ENCODE measurements at places on chromosomes 12 and 14.

- no peak for DNase-seq
Measured at GRCh38 chr12:3491938-3492792, 1.2 kb downstream of the PRMT8 start.

- no peak for DNase-seq
Measured at GRCh38 chr12:915090-915489, 34.4 kb downstream of the RAD52 start.

GRCh38 chr12:122467983-122468382, 32.7 kb downstream of the ZCCHC8 start:
- no peak for DNase-seq

- no peak for DNase-seq
Measured at GRCh38 chr12:132909030-132909368, 21.6 kb upstream of the CHFR start.

- no peak for DNase-seq
Measured at GRCh38 chr12:43117226-43117930, 434.6 kb downstream of the ADAMTS20 start.

DNA sequence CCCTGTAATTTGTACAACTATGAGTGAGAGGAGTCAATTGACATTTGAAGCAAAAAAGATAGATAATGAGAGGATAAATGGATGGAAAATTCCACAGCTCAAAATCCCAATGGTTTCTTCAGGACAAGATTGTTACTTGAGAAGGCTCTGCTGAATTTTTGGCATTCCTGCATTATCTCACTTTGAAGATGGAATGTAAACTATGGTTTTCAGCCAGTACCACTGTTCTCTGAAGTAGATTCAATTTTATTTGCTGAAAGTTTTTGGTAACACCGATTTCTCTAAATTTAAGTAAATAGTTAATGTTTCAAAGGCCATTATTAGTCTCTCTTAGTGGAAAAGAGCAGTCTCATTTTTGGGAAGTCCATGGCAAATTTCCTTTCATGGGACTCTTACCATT, 121.9 kb upstream of the SLC38A2 start:
- DNase-seq: no peak

GRCh38 chr12:45619736-45620135, 109.8 kb upstream of the ARID2 start:
- no peak for DNase-seq

DNA sequence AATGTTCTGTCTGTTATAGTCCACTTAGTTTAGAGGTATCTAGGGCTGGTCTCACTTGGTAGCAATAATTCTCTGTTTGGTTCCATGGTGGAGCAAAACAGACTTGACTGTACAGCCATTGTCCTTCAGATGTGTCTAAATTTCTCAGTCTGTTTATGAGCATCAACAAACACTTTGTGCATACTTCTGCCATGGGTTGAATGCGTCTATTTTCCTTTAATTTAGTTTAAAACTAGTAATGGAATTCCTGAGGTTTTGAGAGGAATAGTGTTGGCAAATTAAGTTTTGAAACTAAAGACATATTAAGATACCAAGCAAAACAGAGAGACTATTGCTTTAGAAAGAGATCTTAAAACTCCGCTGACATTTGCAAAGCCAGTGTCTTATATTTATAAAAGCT, 22.6 kb downstream of the FRS2 start:
- DNase-seq: no peak

DNA sequence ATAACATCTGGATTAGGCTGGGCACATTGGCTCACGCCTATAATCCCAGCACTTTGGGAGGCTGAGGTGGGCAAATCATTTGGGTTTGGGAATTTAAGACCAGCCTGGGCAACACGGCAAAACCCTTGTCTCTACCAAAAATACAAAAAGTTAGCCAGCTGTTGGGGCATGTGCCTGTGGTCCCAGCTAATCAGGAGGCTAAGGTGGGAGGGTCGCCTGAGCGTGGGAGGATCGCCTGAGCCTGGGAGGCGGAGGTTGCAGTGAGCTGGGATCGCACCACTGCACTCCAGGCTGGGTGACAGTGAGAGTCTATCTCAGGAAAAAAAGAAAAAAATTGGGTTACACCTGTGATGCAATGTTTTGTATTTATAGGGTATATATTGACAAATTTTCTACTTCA, 5.3 kb downstream of the NEK9 start:
- no peak for DNase-seq

DNA sequence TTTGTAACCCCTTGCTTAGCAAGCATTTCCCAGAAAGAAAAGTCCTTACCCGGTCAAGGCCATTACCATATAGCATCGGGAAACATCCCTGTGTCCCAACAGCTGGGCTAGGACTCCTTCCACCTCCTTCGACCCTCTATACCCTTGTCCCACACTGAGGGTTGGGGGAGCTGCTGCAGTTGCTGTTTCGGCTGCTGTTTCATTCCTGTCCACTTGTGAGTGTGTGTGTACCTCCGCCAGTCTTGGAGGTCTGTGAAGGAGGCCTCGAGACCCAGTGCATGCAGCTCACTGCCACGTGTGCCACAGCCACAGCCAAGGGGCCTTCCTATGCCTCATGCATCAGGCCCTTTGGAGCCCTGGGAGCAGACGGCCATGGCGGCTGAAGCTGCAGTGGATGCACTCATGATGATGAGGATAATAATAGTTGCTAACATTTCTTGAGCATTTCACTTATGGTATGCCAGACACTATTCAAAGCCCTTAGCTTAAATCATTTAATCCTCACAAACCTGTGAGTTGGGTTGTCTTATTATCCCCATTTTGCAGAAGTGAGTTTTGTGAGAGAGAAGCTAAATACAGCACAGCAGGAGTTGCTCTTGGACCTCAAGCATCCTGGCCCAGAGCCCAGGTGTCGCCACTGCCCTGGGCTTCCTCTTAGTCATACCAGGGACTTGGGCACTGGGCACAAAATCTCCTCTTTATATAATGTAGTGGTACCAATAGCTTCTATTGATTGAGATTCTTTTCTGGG, 156.5 kb downstream of the PRKCH start:
- no peak for DNase-seq

DNA sequence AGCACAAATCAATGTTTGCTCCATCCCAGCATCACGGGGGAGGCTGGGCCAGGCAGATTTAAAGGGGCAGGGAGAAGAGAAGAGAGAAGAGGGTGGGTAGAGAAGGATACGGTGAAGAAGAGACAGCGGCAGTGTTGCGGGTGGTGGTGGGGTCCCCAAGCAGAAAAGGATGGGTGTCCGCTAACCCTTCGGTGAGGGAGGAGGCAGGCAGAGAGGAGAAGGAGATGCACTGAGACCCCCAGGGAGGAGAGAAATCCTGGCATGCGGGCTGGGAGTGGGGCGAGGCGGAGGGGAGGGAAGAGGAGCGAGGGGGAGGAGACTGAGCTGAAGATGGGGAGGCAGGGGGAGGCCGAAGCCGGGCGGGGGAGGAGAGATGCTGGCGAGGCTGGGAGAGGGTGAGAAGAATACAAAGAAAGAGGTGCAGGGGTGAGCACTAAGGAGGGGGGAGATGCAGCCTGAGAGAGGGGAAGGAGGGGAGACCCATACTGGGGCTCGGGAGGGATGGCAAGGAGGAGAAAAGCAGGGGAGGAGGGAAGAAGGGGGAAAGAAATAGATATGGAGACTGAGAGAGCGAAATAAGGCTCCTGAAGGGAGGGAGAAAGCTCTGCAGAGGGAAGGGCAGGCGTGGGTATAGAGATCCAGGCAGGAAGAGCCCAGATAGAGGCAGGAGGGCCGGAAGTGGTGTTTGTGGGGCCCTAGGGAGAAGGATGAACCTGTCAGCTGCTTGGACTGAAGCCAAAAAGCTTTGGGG, at the start of gene JPH4:
Gene JPH4 (minus strand): TSS at position 231 of the 751 bp plus-strand sequence. CDS start 1,337 bp downstream, outside the sequence.
- DNase-seq: no peak

DNA sequence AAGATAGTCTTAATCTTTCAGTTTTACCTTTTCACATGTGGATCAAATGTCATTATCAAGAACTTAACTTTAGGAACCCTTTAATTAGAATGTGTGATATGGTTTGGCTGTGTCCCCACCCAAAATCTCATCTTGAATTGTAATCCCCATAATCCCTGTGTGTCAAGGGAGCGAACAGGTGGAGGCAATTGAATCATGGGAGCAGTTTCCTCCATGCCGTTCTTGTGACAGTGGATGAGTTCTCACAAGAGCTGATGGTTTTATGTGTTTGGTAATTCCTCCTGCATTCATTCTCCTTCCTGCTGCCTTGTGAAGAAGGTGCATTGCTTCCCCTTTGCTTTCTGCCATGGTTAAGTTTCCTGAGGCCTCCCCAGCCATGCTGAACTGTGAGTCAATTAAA, 160.6 kb downstream of the MON2 start:
- DNase-seq: no peak

DNA sequence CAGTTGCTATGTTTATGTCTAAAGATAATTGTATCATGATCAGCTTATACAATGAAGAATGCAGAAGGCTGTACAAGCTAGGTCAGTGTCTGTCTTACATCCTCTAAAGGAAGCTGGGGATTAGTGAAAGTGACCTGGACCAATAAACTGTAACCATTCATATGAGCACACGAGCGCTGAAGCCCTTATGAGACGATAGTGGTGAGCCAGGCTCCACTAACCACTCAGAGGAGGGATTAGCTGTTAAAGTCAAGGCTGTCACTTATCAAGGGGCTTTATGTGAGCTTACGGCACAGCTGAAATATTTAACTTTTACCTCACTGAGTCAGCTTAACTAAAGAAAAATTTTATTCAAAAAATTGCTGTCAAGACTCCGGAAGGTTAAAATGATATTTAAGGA, 30.3 kb downstream of the NDUFA12 start:
- DNase-seq: no peak

DNA sequence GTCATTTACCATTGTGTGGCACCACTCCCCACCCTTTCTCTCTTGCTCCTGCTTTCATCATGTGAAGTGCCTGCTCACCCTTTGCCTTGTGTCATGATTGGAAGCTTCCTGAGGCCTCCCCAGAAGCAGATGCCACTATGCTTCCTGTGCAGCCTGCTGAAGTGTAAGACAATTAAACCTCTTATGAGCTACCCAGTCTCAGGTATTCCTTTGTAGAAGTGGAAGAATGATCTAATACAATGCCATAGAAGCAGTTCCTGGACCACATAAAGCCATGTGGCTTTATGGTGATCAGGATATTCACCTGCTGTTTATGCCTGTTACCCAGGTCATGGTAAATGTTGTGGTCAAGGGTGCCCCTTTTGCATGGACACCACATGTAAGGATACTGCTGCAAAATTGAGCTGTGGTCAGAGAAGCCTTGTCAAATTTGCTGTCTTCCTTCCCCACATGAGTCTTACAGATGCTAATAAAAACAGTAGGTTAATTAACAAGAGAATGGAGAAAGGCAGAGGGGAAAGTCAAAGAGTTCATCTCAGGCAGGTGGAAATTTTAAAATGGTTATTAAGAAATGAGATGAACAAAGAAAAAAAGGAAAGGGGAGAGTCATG, 112.8 kb upstream of the IFNG-AS1 start:
- DNase-seq: no peak

DNA sequence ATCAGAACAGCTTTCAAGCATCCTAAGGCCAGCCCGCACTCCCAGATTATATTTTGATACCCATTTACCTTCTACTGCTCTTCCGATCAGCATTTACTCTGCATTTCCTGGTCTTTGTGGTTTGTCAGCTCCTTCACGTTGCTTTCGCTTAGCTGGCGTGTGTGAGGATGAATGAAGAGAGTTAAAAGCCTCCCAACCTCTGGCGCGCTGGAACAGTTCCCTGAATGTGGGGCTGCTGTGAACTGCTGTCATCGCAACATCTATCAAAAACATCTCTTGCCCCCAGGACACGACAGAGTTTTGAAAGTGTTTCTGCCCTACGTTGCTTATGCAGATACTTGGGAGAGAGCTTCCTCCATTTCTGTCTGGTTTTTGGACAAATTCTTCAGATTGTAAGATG, 129.2 kb downstream of the KCNA5 start:
- no peak for DNase-seq

- no peak for DNase-seq
Measured at GRCh38 chr12:98701166-98701565, 56.1 kb downstream of the APAF1 start.

GRCh38 chr12:52023976-52024688, 17.4 kb downstream of the TAMALIN start:
- no peak for DNase-seq

GRCh38 chr12:97404093-97404492, 58.5 kb upstream of the RMST start:
- DNase-seq: no peak

DNA sequence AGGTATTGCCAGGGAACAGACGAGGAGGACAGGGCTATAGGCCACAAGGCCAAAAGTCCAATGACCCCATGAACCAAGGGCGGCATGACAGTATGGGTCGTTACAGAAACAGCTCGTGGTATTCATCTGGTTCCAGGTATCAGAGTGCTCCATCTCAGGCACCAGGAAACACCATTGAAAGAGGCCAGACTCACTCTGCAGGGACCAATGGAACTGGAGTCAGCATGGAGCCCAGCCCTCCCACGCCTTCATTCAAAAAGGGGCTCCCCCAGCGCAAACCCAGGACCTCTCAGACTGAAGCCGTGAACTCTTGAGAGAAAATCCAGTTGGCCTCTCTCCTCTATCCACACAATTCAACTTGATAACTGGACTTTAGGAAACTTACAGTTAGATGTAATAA, 12.9 kb upstream of the KCNH3 start:
- DNase-seq: no peak

Data from activated CD4-positive, alpha-beta T cell treated with anti-CD3 and anti-CD28 coated beads, Interleukin-2, amount 50 U/mL, for 24 hours (primary cell).